ENCODE measurements at places on chromosomes 16 and 17.

DNA sequence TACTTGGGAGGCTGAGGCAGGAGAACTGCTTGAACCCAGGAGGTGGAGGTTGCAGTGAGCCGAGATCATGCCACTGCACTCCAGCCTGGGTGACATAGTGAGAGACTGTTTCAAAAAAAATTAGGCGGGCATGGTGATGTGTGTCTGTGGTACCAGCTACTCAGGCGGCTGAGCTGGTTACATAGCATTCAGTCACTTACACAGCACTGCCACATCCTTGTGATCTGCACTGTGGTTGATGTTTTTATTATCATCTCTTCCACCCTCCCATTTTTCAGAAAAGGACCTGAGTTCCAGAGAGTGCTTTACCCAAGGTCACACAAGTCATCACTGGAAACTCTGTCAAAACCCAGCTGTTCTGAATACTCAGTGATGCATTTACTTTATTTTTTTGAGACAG is 14.8 kb upstream of the KPNB1 start:
- no peak for DNase-seq
- peaks cover 4% of the 10 kb centered on the region for H3K4me1 ChIP-seq
- no peaks in the 10 kb centered on the region for H3K36me3 ChIP-seq
- no peaks in the 10 kb centered on the region for H3K27me3 ChIP-seq
- H3K4me3 ChIP-seq: no peak overlapping the region
- no peak overlapping the region for H3K27ac ChIP-seq

- no peak for DNase-seq
- peaks cover 44% of the 10 kb centered on the region for H3K36me3 ChIP-seq
- no peak overlapping the region for H3K27ac ChIP-seq
- H3K4me1 ChIP-seq: peaks cover 4% of the 10 kb centered on the region
- no peak overlapping the region for H3K4me3 ChIP-seq
- H3K27me3 ChIP-seq: no peaks in the 10 kb centered on the region
These were observed 6.1 kb downstream of the ATMIN start for GRCh38 chr16:81041696-81042095.

- H3K27me3 ChIP-seq: no peaks in the 10 kb centered on the region
- H3K4me3 ChIP-seq: no peak overlapping the region
- no peak overlapping the region for H3K27ac ChIP-seq
- no peak for DNase-seq
- peaks cover 25% of the 10 kb centered on the region for H3K4me1 ChIP-seq
These were observed 41.1 kb upstream of the GSE1 start for GRCh38 chr16:85571813-85572619.

GRCh38 chr16:56858374-56858773 is 6.6 kb upstream of the SLC12A3 start:
- no peak overlapping the region for H3K27ac ChIP-seq
- no peak overlapping the region for H3K4me3 ChIP-seq
- DNase-seq: no peak
- no peaks in the 10 kb centered on the region for H3K36me3 ChIP-seq

- no peak overlapping the region for H3K27ac ChIP-seq
- no peak overlapping the region for H3K4me3 ChIP-seq
- no peak for DNase-seq
- H3K4me1 ChIP-seq: no peaks in the 10 kb centered on the region
These were observed 31.0 kb upstream of the MFSD6L start for GRCh38 chr17:8830141-8830540.

DNA sequence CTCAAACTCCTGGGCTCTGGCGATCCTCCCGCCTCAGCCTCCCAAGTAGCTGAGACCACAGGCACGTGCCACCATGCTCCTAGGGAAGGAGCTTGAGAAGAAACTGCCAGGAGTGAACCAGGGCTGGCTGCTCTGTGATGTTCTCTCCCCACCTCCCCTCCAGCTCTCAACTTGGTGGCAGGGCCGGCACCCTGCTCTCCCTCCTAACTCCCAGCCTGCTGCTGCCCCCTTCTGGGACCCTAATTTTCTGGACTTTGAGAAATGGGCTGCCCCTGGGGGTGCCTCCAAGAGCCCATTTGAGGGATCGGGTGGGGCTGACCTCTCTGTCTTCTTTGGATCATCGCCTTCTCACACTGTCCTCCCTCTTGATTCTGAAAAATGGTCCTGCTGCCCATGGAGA is 14.9 kb upstream of the STAT3 start:
- peaks cover 8% of the 10 kb centered on the region for H3K4me1 ChIP-seq
- H3K27me3 ChIP-seq: no peaks in the 10 kb centered on the region
- H3K36me3 ChIP-seq: no peaks in the 10 kb centered on the region
- H3K4me3 ChIP-seq: no peak overlapping the region
- no peak for DNase-seq
- H3K27ac ChIP-seq: no peak overlapping the region

DNA sequence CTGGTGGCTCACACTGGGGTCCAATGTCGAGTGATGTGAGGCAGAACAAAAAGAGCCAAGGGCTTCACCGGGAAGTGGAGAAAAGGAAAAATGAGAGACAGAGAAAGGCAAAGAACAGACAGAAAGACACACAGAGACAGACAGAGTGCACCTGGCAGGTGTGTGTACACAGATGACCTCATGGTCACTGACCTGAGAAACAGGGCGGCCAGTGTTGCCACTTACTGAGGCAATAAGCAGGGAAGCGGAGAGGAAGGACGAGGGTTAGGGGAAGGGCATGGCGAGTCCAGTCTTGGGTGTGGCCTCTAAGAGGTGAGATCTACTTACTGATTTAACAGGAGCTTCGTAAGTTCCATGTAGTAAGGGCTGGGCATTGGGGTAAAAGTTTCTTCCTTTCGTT is 7.5 kb downstream of the GINS2 start:
- H3K4me1 ChIP-seq: no peaks in the 10 kb centered on the region
- no peak overlapping the region for H3K4me3 ChIP-seq
- no peak for DNase-seq
- no peak overlapping the region for H3K27ac ChIP-seq
- no peaks in the 10 kb centered on the region for H3K27me3 ChIP-seq
- H3K36me3 ChIP-seq: no peaks in the 10 kb centered on the region

GRCh38 chr17:56754523-56755208 is 79.1 kb downstream of the C17orf67 start:
- no peak overlapping the region for H3K27ac ChIP-seq
- H3K4me1 ChIP-seq: no peaks in the 10 kb centered on the region

GRCh38 chr17:74779501-74779900 is 3.4 kb upstream of the NAT9 start:
- peak overlapping the region; percentile 6 for H3K4me3 ChIP-seq
- no peak for DNase-seq
- H3K27ac ChIP-seq: peak overlapping the region; percentile 66
- no peaks in the 10 kb centered on the region for H3K27me3 ChIP-seq
- peaks cover 49% of the 10 kb centered on the region for H3K4me1 ChIP-seq

GRCh38 chr17:17366941-17367875 is 64.0 kb downstream of the NT5M start:
- H3K4me3 ChIP-seq: no peak overlapping the region
- no peaks in the 10 kb centered on the region for H3K36me3 ChIP-seq
- H3K27me3 ChIP-seq: peaks cover 3% of the 10 kb centered on the region
- DNase-seq: no peak
- H3K4me1 ChIP-seq: no peaks in the 10 kb centered on the region

DNA sequence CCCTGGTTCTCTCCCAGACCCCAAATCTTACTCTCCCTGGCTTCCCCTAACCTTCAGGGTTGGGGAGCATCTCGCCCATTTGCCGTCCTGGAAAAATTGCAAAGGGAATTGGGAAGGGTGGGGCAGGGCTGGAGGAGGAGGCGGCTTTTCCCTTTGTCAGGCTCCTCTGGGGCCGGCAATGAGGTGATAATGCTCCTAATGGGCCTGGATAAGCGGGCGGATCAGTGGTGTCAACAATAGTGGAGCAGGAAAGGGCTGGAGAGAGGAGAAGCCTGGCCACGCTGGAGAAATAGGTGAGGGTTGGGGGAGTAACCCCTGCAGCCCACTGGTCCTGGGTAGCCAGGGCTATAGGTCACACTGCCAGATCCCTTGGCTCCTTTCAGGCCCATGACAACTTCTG is 12.3 kb downstream of the SCN4A start:
- DNase-seq: no peak
- peaks cover 3% of the 10 kb centered on the region for H3K4me1 ChIP-seq
- no peak overlapping the region for H3K27ac ChIP-seq
- no peaks in the 10 kb centered on the region for H3K36me3 ChIP-seq
- H3K4me3 ChIP-seq: no peak overlapping the region

DNA sequence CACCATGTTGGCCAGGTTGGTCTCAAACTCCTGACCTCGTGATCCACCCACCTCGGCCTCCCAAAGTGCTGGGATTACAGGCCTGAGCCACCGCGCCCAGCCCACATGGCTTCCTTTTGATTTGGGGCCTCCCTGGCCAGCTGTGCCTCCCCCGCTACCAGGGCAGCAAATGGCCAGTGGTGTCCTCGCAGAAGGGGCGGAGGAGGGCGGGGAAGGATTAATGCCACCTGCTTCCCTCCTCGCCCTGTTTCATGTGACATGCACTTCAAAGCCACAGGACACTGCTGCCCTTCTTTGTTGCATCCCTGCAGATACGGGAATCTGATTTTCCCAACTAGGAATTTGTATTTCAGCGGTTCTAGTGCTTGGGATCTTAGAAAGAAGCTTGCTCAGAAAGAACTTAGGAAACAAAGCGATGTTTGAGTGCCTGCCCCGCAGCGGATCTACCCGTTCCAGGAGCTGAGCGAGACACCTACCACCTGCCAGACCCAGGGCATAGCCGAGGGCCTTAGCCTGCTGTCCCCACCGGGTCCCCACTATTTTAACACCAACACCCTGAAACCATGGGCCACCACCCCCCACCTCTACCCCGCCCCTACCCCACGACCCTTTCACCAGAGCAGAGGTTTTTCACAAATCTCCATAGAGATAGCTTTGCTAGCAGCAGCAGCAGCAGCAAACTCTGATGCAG is 37.7 kb upstream of the CCDC182 start:
- no peak overlapping the region for H3K4me3 ChIP-seq
- DNase-seq: no peak
- H3K27ac ChIP-seq: no peak overlapping the region
- peaks cover 7% of the 10 kb centered on the region for H3K4me1 ChIP-seq
- no peaks in the 10 kb centered on the region for H3K27me3 ChIP-seq

- H3K4me3 ChIP-seq: no peak overlapping the region
- no peak for DNase-seq
- no peaks in the 10 kb centered on the region for H3K4me1 ChIP-seq
- H3K27ac ChIP-seq: no peak overlapping the region
- no peaks in the 10 kb centered on the region for H3K36me3 ChIP-seq
- H3K27me3 ChIP-seq: no peaks in the 10 kb centered on the region
These were observed 59.0 kb downstream of the CRISPLD2 start for GRCh38 chr16:84878770-84879169.

- H3K27ac ChIP-seq: no peak overlapping the region
- DNase-seq: no peak
- no peaks in the 10 kb centered on the region for H3K36me3 ChIP-seq
- no peaks in the 10 kb centered on the region for H3K4me1 ChIP-seq
- no peak overlapping the region for H3K4me3 ChIP-seq
These were observed 22.1 kb downstream of the CEP112 start for GRCh38 chr17:66169839-66170238.

DNA sequence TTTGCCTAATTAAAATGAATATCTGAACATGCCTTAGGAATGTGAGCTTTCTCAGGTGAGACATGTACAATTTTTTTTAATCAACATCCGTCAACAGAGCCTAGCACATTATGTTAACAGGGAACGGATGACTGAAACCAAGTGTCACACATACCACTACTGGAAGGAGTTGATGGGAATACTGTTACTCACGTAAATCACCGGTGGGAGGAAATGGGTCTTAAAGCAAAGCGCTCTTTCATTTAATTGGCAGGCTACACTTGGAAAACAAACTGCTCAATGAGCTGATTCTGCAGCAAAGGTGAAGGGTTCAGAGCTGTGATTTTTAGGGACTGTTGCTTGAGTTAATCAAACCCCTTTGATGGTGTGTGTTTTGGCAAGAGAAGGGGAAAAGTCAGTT is 4.8 kb downstream of the CPPED1 start:
- H3K4me1 ChIP-seq: peaks cover 7% of the 10 kb centered on the region
- DNase-seq: no peak
- H3K36me3 ChIP-seq: no peaks in the 10 kb centered on the region
- no peak overlapping the region for H3K27ac ChIP-seq

GRCh38 chr16:14278749-14279148 is 207.6 kb downstream of the MRTFB start:
- H3K27me3 ChIP-seq: no peaks in the 10 kb centered on the region
- no peaks in the 10 kb centered on the region for H3K4me1 ChIP-seq
- no peak overlapping the region for H3K27ac ChIP-seq
- no peaks in the 10 kb centered on the region for H3K36me3 ChIP-seq

DNA sequence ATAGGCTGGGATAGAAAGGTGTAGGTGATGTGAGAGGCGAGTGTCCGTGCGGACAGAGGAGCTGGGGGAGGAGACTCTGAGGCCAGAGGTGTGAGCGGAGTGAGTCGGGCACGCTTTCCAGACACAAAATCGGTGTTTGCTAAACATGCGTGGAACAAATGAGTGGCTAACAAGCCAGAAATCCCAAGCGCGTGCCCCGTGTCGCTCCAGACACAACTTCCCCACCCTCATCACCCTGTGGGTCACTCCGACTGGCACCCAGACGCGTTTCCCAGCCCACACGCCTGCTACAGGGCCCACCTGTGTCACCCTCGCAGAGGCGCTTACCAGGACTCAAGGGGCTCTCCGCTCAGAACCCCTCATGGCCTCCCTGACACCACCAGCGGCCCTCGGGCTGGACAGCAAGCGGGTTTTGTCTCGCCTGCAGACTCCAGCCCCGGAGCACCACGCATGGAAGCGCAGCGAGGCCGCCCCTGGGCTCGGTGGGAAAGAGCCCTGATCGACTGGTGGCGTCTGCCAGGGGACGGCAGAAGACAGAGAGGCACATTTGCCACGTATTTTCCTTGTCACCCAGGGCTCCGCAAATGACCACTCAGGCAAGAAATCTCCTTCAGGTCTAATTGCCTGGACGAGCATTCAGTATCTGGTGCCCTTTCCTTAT is 6.0 kb upstream of the RPH3AL start:
- H3K27me3 ChIP-seq: no peaks in the 10 kb centered on the region
- no peak for DNase-seq
- H3K4me3 ChIP-seq: no peak overlapping the region
- no peak overlapping the region for H3K27ac ChIP-seq
- no peaks in the 10 kb centered on the region for H3K4me1 ChIP-seq
- H3K36me3 ChIP-seq: no peaks in the 10 kb centered on the region

- DNase-seq: no peak
- no peaks in the 10 kb centered on the region for H3K36me3 ChIP-seq
- H3K4me3 ChIP-seq: no peak overlapping the region
- H3K27ac ChIP-seq: no peak overlapping the region
These were observed 12.1 kb downstream of the UBE2O start for GRCh38 chr17:76440751-76441362.

DNA sequence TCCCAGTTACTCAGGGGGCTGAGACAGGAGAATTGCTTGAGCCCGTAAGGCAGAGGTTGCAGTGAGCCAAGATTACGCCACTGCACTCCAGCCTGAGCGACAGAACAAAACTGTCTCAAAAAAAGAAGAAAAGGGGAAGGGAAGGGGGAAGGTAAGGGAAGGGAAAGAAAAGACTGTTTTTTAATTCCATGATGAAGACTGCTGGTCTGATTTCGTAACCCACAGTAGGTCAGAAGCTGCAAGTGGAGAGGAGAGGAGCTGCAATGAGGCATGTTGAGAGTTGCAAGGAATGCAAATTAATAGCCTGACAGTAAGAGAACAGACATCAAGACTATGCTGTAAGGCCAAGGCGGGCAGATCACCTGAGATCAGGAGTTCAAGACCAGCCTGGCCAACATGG is 33.3 kb downstream of the HELZ start:
- no peak for DNase-seq
- no peak overlapping the region for H3K27ac ChIP-seq
- H3K4me1 ChIP-seq: peaks cover 3% of the 10 kb centered on the region
- H3K4me3 ChIP-seq: no peak overlapping the region
- H3K27me3 ChIP-seq: no peaks in the 10 kb centered on the region

All from effector memory CD4-positive, alpha-beta T cell (primary cell).